ENCODE measurements at places on chromosomes 7 and 10. TPM values are rescaled to one million over a fixed set of nuclear protein-coding genes. Genes with fewer than 3 reads are reported as not detected.

Gene SFTPD
- not detected for total RNA-seq

Gene FOXP2
- 21.1 TPM for total RNA-seq

Gene CFAP58
- 0.09 TPM for total RNA-seq

Gene HACD1
- 3.2 TPM for total RNA-seq

Gene ASIC3
- total RNA-seq, result 2.3 TPM

Gene RSU1
- 87.5 TPM for total RNA-seq
